ENCODE measurements at places on chromosomes 16 and 17. TPM values are rescaled to one million over a fixed set of nuclear protein-coding genes. Genes with fewer than 3 reads are reported as not detected.

The ITGAL gene
- not detected for total RNA-seq

The NLK gene
- 29.2 TPM for total RNA-seq

The SCO1 gene
- 23.1 TPM for total RNA-seq

The SEC14L5 gene
- not detected for total RNA-seq

The HYDIN gene
- 0.18 TPM for total RNA-seq

The CIBAR2 gene
- 0.18 TPM for total RNA-seq

The ULK2 gene
- 10.8 TPM for total RNA-seq

The TEX14 gene
- total RNA-seq: not detected

The PRRT2 gene
- 0.90 TPM for total RNA-seq

The GP1BA gene
- not detected for total RNA-seq

The CCL14 gene
- total RNA-seq: not detected

The KRTAP4-1 gene
- not detected for total RNA-seq

The IGSF6 gene
- total RNA-seq: not detected

The SP6 gene
- under 0.01 TPM for total RNA-seq

The MAFG gene
- 6.4 TPM for total RNA-seq

The CLEC18B gene
- total RNA-seq: not detected

The TMEM114 gene
- total RNA-seq: not detected

The NPB gene
- not detected for total RNA-seq

The TLCD1 gene
- 3.6 TPM for total RNA-seq

The ATAD5 gene
- 2.8 TPM for total RNA-seq

The KRT20 gene
- total RNA-seq: not detected

The TMUB2 gene
- 16.5 TPM for total RNA-seq

Data from IMR-90 (cell line).